ENCODE measurements at places on chromosomes 7 and 10. TPM values are rescaled to one million over a fixed set of nuclear protein-coding genes. Genes with fewer than 3 reads are reported as not detected.

Gene TMEM196
- not detected for total RNA-seq

Gene EVX1
- total RNA-seq: not detected

Gene CRYGN
- not detected for total RNA-seq

Gene EPDR1
- total RNA-seq: 81.3 TPM

Gene CNNM1
- total RNA-seq: 19.0 TPM

Gene TAS2R41
- not detected for total RNA-seq

Gene CYP3A5
- 1.5 TPM for total RNA-seq

Gene PARD3
- total RNA-seq: 83.6 TPM

Gene ANKRD1
- total RNA-seq: 7.0 TPM

Gene SH2D4B
- total RNA-seq: not detected

Gene GPR85
- not detected for total RNA-seq

Gene KCNMA1
- total RNA-seq: 75.8 TPM

Gene C10orf143
- 0.69 TPM for total RNA-seq

Gene SEC61G
- total RNA-seq: 398 TPM

Gene AZGP1
- total RNA-seq: not detected

Gene TRIL
- total RNA-seq: not detected

Gene ZNF33A
- 10.3 TPM for total RNA-seq

Gene DPP6
- not detected for total RNA-seq

Gene MYL10
- not detected for total RNA-seq

Gene FAM25A
- not detected for total RNA-seq

Gene ATAD1
- total RNA-seq: 43.7 TPM

Gene STK31
- 0.43 TPM for total RNA-seq

Gene FXYD4
- total RNA-seq: not detected

Gene CHAT
- total RNA-seq: not detected

Gene HTRA1
- total RNA-seq: 64.7 TPM

Gene NXPH1
- total RNA-seq: not detected

Gene TWIST1
- 4.6 TPM for total RNA-seq

Gene SPDYE2B
- not detected for total RNA-seq

Gene CXCL12
- 0.19 TPM for total RNA-seq

Gene SKIDA1
- 1.3 TPM for total RNA-seq

Gene EBLN1
- total RNA-seq: 0.19 TPM

Gene VSTM4
- total RNA-seq: 0.48 TPM

Gene NUDT13
- total RNA-seq: 3.0 TPM

Gene MACC1
- not detected for total RNA-seq

Gene THSD7A
- total RNA-seq: 2.8 TPM

Gene TRIM56
- total RNA-seq: 12.3 TPM

Gene INA
- total RNA-seq: 28.1 TPM

Gene CDC14C
- total RNA-seq: not detected

Gene OR6B1
- not detected for total RNA-seq

Gene CRHR2
- total RNA-seq: not detected

Gene PIP
- total RNA-seq: not detected

Gene POLL
- total RNA-seq: 14.9 TPM

Gene POU6F2
- total RNA-seq: not detected
